ENCODE measurements at places on chromosomes 5 and 9. TPM values are rescaled to one million over a fixed set of nuclear protein-coding genes. Genes with fewer than 3 reads are reported as not detected.
A peak's percentile ranks its signal among the peaks of the same experiment; 100 is the strongest.

DNA sequence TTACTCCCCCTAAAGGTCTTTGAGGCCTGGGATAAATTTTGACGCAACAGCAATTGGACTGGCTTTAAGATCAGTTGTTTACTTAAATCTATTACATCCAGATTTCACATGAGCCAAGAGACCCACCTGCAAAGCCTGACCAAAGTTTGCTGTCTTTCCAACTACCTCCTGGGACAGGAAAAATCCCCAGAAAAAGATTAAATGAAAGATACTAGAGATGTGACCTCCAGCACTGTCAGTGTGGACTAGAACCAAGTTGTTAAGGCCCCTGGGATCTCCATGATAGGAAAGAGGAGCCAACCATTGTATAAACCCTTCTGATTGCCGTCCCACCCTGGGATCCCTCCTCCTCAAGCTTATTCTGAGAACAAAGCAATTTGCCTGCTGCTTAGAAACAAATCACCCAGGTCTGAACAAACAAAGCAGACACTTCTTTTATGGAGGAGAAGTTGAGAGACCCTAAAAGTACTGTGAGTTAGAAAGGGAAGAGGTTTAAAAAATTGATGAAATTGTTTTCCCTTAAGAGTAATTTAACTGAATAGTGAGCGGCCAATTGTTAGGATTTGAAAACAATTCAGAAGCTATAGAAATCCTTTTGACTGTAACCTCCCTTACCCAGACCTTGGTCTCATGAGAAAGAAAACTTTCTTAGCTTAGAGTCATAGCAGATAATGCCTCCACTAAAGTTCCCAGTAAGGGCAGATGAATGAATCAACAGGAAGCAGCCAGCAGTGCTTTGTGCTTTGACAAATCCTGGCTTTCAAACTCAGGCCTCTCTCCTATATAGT is 255.2 kb downstream of the TMEM167A start:
- DNase-seq = no peak

GRCh38 chr9:32954642-32955041 is 46.8 kb downstream of the APTX start:
- DNase-seq = no peak

DNA sequence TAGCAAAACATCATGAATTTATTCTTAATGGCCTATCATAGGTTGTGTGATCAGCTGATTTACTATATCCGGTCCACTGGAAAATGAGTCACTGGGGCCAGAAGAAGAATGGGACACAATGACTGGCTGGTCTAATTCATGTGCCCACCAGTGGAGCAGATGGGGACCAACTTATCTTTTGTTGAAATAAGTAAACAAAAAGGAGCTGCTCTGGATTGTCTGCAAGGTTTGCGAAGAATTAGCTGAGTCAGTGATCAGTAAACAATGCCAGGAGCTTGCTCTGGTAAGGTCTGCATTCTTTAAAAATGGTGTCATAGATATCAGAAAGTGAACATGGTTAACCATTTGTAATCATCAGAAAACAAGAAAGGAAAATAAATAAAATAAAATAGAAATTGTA is 128.0 kb downstream of the RASEF start:
- peak; percentile 84 for DNase-seq

DNA sequence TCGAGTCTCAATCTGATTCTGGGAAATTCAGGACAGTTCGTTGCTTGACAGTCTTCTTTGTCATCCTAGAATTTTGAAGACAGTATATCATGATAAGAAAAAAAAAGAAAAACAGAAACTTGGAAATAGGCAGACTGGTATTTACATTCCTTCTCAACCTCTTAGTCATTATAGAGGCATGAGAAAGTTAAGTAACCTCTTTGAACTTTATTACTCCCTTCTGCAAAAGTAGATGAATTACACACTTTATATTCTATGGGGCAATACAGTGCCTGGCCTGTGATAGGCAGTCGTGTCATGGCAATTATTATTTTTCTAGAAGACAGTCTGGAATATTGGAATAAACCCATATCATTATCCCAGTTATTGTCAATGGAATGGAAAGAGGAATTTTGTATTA is 828.9 kb downstream of the TLR4 start:
- no peak for DNase-seq

DNA sequence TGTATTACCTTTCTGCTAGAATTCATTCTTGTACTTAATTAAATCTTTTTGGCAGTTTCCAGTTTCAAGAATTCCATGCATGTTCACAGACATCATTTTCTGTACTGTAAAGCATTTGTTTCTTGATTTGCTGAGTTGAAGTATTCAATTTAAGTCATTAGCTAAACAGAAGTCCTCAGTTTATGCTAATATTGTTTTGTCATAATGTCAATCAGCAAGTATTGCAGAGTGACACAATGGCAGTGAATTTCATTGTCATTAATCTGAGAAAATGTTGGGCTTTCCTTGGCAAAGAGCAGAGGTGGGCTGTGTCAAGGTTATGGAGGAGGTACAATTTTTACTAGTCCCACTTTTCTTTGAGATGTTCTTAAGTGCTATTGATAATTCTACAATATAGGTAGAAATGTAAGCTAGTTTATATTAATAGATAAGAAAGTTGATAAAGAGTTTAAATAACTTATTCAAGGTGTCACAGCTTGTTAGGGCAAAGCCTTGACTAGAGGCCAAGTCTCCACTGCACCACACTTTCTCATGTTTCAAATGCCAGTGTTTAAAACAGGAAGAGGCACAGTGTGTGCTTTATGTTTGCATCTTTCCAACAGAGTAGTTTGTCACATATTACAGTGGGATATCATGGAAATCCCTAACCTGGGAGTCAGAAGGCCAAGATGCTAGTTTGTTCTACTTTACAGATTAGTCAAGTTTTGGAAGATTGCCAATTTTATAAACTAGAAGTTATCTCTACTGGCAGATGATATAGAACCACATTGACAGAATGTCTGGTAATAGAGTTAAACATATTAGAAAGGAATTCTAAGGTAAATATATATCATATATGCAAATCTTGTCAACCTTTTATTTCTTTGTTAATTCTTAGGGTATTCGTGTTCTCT is 56.3 kb downstream of the SLF1 start:
- no peak for DNase-seq

GRCh38 chr5:176776141-176776865 is 34.1 kb upstream of the UNC5A start:
- DNase-seq = no peak

DNA sequence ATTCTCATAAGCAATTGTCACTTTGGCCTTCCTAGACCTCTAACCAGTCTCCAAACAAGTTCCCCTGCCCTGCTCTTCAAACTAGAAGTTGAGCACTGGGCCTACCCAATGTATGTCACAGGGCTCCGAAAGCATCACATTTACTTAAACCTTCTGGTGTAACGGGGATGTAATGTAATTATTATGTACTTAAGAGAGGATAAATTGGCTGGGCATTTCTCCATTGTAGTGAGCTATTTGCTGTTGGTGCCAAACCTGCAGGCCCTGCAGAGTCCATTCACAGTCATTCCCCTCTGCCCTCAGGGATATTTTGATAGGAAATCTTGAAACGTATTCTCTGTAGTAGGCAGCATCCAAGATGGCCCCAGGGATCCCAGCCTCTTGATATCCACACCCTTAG is 64.2 kb upstream of the GNE start:
- no peak for DNase-seq

Gene SLC6A19
- not detected for total RNA-seq

Gene PRR7
- 30.9 TPM for total RNA-seq

- DNase-seq = no peak
Measured at GRCh38 chr9:134437403-134438194, 111.3 kb downstream of the RXRA start.

GRCh38 chr5:38878391-38879077 is 32.7 kb downstream of the OSMR start:
- no peak for DNase-seq

GRCh38 chr5:33372721-33373472 is 67.9 kb upstream of the TARS1 start:
- DNase-seq = no peak

DNA sequence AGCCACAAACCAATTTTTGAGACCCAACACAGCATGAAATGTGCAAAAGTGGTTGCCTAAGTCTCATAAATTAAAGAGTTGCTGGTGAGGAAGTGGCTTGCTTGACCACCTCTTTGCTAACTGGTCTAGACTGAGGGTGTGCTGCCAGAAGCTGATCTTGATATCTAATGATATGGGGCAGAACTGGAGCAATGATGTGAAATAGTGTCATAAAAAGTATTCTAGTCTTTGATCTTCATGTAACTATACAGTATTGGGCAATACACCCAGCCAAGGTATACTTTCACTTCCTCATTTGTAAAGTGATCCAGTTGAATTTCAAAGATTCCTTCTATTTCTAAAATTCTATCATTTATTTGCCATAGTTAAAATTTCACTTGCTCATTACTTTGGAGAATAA is 5.9 kb upstream of the YTHDC2 start:
- DNase-seq = no peak

- no peak for DNase-seq
Measured at GRCh38 chr9:77598524-77598923, 49.6 kb downstream of the GNA14 start.

GRCh38 chr5:125549322-125549911 is 803.0 kb upstream of the ZNF608 start:
- no peak for DNase-seq

Gene CLTB
- total RNA-seq = 149 TPM

- DNase-seq = no peak
Measured at GRCh38 chr9:110303133-110303532, 34.5 kb downstream of the TXNDC8 start.

DNA sequence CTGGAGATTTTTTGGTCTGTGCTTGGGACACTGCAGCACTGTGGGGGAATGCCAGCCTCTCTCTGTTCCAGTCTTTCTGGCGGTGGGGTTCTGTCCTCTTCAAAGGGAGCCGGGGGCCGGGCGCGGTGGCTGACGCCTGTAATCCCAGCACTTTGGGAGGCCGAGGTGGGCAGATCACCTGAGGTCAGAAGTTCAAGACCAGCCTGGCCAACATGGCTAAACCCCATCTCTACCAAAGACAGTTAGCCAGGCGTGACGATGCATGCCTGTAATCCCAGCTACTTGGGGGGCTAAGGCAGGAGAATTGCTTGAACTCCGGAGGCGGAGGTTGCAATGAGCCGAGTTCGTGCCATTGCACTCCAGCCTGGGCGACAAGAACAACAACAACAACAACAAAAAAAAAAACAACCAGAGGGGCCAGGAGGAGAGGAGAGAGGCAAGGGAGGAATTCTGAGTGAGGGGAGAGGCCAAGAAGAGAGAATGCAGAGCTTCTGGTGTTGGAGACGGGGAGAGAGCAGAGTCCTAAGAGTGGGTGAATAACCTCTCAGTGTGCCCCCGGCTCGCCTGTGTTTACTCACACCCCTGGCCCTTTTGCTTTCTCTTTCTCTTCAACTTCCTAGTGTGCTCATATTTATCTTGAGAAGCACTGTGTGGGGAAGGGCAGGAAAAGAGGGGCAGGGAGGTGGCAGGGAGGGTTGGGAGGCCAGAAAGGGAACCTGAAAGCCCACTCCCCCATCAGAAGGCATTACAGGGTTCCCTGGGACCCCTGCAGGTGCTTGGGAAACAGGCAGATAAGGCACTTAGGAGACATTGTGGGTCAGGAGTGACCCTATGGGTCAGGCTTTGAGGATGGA is 3.2 kb upstream of the SET start:
- no peak for DNase-seq

Gene ARL14EPL
- total RNA-seq = not detected

DNA sequence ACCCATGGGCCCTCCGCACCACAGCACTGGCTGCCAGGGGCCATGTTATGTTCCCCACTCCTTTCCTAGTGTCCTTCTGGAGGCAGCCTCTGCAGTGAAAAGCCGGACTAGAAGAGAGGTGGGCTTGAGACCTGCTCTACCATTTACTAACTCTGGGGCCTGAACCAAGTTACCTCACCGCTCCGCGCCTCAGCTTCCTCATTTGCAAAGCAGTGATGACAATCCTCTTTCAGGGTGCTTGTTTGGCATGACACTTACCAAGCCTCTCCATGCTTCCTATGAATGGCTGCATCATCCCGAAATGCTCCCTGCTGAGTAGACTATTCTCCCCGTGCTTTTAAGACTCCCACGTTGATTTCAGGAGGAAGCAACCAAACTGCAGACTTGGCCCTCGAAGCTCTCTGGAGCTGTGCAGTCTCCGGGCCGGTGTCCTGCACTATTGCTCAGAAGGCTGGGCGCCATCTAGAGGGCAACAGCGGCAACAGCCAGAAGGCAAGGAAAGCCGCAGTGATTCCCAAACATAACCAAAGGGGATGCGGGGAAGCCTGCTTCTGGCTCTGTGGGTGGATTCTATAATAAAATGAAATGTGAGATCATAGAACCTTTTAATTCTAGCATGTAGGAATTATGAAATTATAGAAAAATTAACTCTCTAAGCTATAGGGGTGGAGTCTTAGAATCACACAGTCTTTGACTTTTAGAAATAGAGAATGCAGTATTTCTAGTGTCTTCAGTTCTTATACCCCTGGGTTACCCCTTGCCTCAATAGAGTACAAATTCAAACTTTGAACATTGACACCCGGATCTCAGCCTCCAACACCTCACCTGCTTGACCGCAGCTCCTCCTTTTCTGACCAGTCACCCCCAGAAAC is 599.8 kb upstream of the BRINP1 start:
- peak; percentile 9 for DNase-seq

Gene TUSC1
- total RNA-seq = 20.8 TPM

DNA sequence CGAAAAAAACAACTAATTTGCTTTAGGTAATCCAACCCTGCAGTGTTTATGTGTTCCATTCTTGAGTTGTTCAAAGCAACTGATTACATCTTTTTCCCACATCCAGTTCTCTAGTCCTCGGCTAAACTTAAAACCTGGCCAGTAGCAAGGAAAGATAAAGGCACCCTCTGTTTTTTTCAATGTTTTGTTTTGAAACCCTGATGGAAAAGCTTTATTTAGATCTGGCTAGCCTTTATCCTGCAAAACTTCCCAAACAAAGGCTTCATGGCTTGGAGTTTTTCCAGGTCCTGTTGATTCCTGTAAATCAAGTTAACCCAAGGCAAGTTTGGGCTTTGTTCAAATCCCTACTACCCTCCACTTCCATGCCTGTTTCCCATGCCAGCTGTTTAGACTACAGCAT is 105.1 kb downstream of the CEMIP2 start:
- DNase-seq = no peak

GRCh38 chr5:76816110-76816831 is 2.6 kb upstream of the F2RL1 start:
- no peak for DNase-seq

Gene RFX3
- total RNA-seq = 1.6 TPM

Gene LIFR
- total RNA-seq = 17.1 TPM

DNA sequence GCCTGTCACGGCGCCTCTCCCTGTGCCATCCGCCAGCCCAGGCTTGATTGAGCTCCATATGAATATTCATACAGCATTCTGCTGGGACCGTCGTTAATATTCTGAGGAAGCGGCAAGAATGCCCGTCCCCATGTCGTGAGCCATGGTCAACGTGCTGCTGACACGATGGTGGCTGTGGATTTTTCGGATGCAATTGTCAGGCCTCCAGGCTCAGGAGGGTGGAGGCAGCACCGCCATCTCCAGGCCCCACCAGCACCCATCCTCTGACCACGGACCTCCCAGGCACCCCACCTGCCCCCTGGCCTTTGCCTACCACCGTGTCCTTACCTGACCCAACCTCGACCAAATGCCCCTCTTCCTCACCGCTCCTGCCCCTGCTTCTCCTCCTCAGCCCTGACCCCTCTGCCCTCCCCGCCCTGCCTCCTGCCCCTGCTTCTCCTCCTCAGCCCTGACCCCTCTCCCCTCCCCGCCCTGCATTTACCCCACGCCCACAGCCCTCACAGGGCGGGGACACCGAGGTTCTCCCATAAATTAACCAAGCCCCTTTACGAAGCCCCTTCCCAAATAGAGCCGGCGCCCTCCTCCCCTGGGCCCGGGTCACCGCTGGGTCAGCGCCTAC is 9.9 kb downstream of the TMEM250 start:
- DNase-seq = no peak

Gene RPS14
- 3,646 TPM for total RNA-seq

Gene PNPLA7
- under 0.01 TPM for total RNA-seq
